NCI-H1048 (cell line): ENCODE measurements at places on chromosomes 5 and 9.

DNA sequence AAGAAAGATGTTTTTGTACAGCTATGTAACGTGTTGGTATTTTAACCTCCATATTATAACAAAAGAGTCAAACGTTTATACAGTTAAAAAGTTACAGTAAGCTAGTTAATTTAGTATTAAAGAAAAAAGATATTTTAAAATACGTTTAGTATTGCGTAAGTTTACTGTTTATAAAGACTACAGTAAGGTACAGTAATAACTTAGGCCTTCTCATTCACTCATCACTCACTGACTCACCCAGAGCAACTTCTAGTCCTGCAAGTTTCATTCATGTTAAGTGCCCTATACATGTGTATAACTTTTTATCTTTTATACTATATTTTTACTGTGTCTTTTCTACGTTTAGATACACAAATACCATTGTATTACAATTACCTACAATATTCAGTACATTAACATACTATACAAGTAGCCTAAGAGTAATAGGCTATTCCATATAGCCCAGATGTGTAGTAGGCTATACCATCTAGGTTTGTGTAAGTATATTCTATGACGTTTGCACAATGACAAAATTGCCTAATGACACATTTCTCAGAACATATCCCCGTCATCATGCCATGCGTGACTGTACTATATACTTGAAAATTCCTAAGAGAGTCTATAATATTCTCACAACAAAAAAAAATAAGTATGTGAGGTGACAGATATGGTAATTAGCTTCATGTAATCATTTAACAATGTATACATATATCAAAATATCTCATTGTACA is 33.8 kb downstream of the ERP44 start:
- no peak for DNase-seq

DNA sequence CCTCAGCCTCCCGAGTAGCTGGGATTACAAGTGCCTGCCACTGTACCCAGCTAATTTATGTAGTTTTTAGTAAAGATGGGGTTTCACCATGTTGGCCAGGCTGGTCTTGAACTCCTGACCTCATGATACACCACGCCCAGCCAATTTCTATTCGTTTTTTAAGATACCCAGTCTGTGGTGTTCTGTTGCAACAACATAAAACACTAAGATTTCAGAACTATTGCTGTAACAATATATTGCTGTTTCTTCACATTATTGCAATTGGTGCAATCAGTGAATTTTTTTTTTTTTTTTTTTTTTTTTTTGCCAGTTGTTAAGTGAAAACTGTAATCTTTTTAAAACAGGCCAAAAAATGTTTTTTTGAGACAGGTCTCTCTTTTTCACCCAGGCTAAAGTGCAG is 9.9 kb downstream of the SRP19 start:
- no peak for DNase-seq

DNA sequence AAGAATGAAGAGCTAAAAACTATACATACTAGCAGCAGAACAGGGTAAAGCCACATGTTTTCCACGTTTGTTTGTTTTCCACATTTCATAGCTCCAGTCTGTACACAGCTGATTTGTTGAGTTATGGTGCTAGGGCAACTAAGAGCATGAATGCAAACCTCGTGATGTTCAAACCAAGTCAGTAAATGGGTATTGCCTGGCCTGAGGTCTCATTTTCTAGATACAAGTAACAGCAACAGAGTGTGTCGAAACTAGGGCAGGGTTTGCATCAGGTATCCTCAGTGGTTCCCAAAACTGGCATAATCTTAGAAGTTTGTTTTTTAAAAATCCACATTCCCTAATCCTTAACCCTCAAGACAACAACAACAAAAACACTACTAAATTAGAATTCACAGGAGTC is 89.3 kb downstream of the CEMIP2 start:
- DNase-seq, result no peak

DNA sequence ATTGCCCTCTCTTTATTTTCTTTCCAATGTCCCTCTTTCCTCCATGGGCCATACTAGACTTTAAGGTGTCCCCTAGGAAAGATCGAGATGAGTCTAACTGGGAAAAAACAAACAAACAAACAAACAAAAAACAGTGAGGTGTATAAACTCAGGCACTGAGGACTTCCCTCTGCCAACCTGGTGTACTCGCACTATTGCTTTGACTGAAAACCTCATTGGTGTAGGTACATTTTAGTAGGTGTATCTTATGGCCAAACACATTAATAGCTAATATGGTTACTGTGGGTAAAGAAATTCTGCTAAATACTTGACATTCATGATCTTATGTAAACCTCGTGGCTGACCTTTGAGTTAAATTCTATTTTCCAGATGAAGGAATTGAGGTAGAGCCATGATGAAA is 74.3 kb downstream of the TNC start:
- no peak for DNase-seq

GRCh38 chr5:151086192-151086869 is 5.5 kb upstream of the TNIP1 start:
- no peak for DNase-seq
